Adipocyte (in vitro differentiated cells): ENCODE measurements at places on chromosomes 5 and 9.

DNA sequence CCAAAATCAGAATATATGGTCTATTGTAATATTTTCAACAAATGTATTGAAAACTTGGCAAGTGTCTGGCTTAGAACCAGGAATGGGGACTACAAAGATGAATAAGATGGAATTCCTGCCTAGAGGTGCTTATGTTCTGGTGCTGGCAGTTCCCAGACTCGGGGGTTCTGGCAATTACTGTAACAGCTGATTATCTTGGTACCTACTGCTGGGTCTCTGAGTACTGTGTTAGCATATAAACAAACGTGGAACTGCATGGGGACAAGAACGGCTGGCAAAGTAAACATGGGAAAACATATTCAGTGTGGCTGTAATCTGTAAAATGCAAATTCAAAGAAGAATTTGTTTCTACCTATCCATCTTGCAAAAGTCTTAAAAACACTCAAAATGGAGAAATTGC is 89.9 kb downstream of the SLC24A2 start:
- DNase-seq, result no peak

GRCh38 chr5:134969166-134969565 is 1.5 kb downstream of the CATSPER3 start:
- peak; percentile 17 for DNase-seq

GRCh38 chr5:112951124-112951702 is 25.4 kb upstream of the DCP2 start:
- DNase-seq, result no peak

GRCh38 chr5:87434461-87434860 is 21.7 kb upstream of the CCNH start:
- no peak for DNase-seq

GRCh38 chr5:112479418-112479817 is 60.3 kb upstream of the EPB41L4A start:
- DNase-seq, result peak; percentile 37

DNA sequence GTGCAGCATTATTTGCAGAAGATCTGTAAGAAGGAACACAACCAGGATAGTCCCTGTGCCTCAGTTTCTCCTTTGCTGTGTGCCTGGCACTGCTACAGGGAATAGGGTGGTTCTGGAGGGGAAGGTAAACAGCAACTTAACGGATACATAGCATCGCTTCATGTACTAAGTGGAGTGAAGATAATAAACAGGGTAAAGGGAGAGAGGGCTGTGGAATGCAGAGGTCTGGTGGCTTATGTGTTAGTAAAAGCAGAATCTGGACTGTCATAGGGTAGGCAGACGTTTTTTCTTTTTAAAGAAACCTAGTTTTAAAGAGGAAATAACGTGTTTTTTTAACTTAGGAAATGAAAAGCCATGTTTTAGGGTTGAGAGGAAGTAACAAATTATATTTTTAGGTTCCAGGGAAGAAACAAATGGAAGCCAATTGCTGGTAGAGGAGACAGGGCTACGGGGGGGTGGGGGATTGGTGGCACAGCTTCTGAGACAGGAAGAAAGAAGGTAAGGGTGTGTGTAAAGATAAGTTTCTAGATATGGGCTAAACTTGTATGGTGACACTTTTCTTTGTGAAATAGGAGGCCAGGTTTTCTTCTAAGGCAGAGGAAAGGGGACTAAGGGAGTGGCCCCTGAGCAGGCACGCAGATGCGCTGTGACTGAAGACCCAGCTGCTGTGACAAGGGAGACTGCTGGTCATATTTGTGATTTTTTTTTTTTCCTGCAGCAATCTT is 1.3 kb downstream of the GNG10 start:
- DNase-seq, result peak; percentile 40

DNA sequence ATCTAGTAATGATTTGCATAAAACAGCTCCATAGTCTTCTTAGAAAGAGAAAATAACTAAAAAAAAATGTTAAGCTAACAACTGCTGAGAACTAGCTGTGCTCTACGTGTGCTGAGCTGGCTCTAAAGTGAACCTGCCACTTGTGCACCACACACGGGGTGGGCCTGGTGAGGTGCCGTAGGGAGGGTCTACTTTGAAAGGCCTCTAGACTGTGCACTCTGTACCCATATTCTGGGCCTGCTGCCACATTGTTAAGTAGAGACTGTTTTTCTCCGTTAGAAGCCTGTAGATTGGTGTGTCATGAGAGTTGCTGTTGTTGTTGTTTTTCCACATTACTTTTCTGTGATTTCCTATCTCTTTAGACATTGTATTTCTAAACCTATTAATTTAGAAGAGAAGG is 93.9 kb downstream of the CD180 start:
- no peak for DNase-seq

DNA sequence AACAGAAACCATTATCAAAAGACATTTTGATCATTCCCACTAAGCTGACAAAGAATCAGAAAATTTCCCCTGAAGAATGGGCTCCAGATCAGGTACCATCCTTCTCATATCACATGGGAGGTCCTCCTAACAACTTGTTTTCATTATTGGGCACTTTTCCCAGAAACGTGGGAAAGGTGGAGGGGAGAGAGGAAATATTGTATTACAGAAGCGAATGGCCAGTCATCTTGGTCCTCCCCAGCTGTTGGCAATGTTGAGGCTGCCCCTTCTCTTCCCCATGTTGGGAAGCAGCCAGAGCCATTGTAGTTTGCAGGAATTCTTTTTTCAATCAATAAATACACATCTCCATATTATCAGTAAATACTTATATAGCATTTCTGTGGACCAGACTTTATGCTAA is 126.2 kb upstream of the ZNF608 start:
- DNase-seq, result no peak
